Activated CD4-positive, alpha-beta T cell treated with anti-CD3 and anti-CD28 coated beads, Interleukin-10, Interleukin-2, amounts not matched to agents 100 ng/mL and 50 ng/mL, durations not matched to agents 16 hours and 8 hours (primary cell): ENCODE measurements at places on chromosomes 3 and 15.

DNA sequence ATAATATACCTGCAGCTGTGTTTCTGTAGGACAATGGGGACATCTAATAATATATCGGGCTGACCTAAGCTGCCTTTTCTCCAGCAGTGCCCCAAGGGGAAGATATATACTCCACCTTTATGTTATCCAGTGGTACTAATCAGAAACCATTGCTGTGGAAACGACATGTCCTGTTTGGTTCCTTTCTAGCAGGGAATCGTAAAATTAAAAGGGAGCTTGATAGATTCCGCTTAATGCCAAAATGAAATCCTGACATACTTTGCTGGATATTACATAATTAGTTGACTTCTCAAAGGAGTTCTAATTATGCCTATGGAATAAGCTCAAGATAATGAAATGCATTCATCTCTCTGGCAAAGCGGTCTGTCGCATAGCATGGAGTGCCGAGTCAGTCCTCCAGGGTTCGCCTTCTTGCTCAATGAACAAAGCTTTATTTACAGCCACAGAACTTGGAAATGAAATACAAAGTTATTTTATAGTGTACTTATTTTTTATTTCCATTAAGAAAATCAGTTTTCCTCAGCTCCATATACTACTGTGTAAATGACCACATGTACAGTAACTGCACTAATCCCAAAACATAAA is 262.8 kb downstream of the LRTM1 start:
- no peak for DNase-seq

DNA sequence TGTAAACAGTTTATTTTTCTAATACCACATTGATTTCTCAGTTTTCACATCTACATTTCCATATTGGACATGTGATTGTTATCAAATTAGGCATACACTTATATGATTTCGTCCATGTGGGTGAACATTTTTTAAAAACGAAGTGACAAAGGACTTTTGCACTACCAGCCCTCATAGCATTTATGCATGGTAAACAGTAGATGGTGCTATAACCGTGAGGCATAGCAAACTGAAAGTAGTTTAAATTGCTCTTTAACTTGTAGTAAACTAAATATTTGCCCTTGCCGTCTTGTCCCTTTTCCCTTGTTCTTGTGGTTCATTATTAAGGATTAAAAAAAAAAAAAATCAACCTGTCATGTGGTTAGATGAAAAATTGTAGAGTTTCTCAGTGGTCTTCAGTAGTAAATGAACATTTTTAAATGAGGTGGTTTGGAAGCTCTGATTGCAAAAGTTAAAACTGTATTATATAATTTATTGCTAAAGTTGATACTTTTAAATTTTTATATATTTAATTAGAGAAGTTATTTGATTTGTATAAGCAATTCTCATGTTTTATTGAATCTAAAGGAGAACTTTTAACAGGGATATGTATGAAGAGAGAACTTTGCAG is 24.0 kb downstream of the STX19 start:
- peak; percentile 66 for DNase-seq

DNA sequence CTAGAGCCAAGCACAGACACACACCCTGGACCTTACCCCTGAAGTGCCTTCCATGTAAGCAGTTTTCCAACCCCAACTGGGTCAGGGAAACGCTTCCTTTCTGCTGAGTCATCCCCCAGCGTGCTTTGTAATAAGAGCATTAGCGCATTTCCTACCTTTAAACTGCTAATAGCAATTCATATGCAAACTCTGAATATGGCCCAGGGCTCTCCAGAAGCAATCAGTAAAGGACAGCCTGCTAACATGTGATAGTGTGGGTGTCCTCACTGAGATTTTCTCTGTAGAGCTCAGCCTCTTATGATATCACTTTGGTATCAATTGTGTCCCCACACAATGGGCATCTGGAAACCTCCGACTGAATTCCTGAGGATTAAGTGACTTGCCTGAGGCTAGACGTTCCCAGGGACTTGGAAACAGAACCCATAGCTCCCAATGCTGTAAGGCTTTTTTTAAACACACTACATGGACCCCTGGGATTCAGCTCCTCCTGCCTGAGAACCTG is 5.6 kb downstream of the GABRB3 start:
- DNase-seq, result no peak

- DNase-seq, result no peak
Observed at GRCh38 chr3:134606033-134607025, 44.5 kb downstream of the KY start.

- peak; percentile 45 for DNase-seq
Observed at GRCh38 chr3:161371441-161372320, at the start of gene SPTSSB. Gene SPTSSB (minus strand): TSS chr3:161371517. CDS start chr3:161346323, 25,194 bp downstream.

GRCh38 chr15:89341316-89342005 is 6.8 kb upstream of the POLG start:
- no peak for DNase-seq

- DNase-seq, result no peak
Observed at GRCh38 chr15:76968306-76968705, 26.6 kb upstream of the PSTPIP1 start.

DNA sequence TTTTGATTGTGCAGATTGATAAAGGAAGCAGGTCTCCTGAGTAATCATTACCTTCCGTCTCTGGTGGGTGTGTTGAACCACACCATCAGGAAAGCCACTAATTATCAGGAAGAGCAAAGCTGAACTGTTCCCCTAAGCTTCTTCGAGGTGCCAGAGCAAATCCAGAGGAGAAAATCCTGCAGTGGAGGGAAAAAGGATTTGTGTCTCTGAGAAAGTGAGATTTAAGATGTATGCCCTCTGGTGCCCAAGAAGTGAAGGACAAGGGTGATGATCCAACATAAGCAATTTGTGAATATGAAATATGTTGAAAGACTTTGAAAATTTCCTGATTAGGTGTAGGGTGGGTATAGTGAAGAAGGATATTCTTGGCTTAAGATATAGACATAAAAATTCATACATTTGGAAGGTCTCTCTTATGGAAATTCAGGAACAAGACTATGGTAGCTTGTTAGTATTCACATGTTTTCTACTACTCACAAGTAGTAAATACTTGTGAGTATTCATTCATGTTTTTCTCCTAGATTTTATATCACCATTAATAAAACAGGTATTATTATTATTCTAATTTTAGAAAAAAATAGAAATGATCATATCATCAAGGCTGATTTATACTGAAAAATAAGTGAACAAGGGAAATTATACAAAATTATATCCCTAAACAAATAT is 34.8 kb downstream of the COMMD2 start:
- DNase-seq, result peak; percentile 55

- no peak for DNase-seq
Observed at GRCh38 chr3:107933450-107933849, 157.4 kb downstream of the CD47 start.

GRCh38 chr3:57569859-57570450 is 13.9 kb downstream of the PDE12 start:
- DNase-seq, result no peak

DNA sequence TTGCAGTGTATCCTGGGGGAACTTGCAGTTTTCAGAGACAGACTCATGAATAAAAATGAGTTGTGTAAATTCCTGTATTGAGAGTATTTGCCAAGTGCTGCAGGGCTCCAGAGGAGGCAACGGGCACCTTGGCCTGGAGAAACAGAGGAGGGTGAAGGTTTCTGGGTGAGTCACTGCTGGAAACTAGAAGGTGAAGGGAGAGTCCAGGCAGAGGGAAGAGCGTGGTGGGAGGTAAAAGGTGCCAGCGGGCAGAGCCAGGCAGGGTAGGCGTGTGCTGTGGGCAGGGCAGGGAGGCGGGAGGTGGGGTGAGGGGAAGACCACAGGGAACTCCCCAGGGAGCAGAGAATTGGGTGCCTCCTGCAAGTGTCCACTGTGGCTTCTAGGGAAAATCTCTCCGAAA is 120.8 kb downstream of the SLCO3A1 start:
- no peak for DNase-seq

DNA sequence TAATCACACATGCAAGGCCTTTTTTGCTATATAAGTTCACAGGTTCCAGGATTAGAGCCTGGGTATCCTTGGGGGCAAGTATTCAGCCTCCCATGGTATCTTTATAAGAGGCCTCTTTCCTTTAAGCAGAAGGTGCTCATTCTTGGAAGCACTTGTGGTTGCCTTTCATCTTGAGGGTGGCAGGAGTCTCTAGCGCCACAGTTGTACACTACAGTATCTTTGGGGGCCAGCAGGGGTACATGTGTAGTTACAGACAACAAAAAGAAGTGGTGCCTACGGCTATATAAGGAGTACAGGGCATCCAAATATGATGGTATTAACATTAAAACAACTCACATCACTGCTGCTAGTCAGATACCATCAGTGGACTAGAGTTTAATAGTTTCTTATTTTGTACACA is 62.1 kb downstream of the CCR1 start:
- DNase-seq, result no peak

DNA sequence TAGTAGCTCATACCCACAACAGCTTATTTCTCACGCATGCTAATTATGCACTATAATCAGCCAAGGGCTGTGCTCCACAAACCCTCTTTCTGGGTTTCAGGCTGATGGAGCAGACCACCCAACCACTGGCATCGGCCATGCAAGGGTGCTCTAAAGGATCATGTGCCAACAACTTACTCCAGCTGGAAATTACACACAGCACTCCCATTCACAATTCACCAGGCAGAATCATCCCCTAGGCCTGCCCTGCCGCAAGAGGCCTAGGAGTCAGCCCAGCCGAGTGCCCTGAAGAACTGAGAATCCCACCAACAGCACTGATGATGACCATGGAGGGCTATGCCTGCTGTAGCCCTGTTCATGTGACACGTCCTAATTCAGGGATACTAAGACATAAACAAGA is 216.2 kb upstream of the CHRNA7 start:
- no peak for DNase-seq

DNA sequence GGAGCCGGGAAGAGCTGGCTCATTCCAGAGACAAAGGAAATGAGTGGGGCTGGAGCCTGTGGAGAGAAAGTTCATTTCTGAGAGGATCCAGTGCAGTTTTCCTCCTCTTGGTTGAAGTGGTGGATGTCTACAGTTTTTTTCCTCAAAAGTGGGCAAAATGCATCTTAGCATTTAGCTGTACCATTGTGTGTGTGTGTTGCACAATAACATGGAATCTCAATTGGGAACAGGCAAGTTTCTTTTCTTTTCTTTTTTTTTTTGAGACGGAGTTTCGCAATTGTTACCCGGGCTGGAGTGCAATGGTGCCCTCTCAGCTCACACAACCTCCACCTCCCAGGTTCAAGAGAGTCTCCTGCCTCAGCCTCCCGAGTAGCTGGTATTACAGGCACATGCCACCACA is 101.5 kb upstream of the UBE2E1 start:
- no peak for DNase-seq

GRCh38 chr3:54849360-54849759 is 78.5 kb downstream of the LRTM1 start:
- DNase-seq, result no peak

GRCh38 chr3:16390581-16390980 is 122.9 kb downstream of the RFTN1 start:
- no peak for DNase-seq

DNA sequence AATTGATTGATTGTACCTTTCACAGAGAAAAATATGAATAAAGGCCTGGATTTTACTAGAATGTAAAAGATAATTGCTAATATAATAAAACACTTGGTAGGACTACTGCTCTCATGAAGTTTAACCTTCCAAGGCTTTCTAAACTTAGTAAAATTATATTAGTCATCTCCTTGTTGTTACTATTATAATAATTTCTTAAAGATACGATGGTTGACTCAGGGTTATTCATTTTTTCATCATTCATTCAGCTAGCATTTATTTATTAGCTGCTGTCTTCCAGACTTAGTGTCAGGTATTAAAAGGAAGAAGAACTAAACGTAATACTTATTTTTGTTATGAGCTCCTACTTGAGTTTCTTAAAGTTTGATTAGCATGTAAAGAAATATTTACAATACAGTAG is 771.6 kb upstream of the NR2F2 start:
- no peak for DNase-seq

GRCh38 chr15:54387799-54388198 is 409.6 kb downstream of the UNC13C start:
- DNase-seq, result no peak

DNA sequence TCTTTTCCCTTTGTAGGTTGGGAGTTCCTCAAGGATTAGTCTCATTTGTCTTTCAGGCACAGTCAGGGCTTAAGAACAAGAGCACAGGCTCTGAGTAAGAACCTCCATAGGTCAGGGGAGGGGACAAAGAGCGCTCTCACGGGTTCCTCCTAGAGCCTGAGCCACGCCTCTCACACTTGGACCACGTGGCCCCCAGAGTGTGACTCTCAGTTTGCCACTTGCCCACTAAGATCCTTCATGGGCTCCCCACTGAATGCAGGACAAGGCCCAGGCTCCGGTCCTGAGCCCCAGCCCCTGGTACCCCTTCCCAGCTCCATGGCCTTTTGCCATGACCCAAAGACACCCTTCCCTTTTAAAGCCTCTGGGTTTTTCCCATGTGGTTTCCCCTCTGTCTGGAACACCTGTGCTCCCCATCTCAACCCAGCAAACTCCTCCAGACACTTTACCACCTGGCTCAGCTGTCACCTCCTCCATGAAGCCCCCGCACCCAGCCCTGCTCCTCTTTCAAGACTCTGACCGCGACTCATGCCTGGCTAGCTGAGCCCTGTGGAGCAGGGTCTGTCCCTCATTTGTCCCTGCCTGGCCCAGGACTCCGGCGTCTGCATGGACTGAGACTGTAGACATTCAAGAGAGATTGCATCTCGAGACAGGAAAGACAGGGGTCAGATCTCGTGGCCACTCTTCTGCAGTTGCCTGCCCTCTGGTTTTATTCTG is 32.7 kb downstream of the IQSEC1 start:
- DNase-seq, result peak; percentile 34

DNA sequence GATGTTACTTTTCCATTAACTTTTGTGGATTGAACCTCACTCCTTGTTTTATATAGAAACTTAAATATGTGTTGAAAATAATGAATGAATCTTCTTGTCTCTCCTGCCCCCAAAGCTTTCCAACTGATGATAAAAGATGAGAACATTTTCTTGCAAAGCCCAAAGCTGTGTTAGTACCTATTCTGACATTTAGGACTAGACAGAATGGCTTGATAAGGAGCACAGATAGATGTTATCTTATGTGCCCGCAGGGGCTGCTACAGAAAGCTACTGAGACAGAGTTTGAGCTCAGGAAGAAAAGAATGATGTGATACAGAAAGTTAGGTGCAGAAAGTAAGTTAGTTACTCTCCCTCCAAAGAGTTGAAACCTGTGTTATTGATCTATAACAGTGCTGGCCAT is 109.4 kb upstream of the ATP11B start:
- DNase-seq, result no peak

GRCh38 chr3:158086776-158087175 is 19.4 kb downstream of the SHOX2 start:
- no peak for DNase-seq

DNA sequence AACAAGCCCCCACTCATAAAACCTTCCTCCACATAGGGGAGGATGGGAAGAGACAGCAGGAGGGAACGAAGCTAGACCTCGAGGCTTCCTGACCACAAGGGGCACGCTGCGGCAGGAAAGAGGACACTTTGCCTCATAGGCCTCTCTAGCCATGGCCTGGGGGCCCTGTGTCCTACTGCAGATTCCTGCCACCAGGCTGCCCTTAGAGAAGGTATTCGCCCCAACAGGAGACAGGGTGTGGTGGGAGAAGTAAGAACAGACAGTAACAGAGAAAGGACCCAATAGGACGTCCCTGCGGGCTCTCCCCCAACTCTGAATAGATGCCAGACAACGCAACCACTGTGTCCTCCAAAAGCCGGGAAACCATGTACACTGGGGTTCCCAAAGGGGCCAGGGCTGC is 36.8 kb downstream of the ADCY5 start:
- no peak for DNase-seq

GRCh38 chr3:81958972-81959640 is 197.7 kb upstream of the GBE1 start:
- DNase-seq, result no peak

- DNase-seq, result no peak
Observed at GRCh38 chr15:81213982-81214381, 17.3 kb downstream of the IL16 start.
